ENCODE measurements at places on chromosomes 7 and 10.

DNA sequence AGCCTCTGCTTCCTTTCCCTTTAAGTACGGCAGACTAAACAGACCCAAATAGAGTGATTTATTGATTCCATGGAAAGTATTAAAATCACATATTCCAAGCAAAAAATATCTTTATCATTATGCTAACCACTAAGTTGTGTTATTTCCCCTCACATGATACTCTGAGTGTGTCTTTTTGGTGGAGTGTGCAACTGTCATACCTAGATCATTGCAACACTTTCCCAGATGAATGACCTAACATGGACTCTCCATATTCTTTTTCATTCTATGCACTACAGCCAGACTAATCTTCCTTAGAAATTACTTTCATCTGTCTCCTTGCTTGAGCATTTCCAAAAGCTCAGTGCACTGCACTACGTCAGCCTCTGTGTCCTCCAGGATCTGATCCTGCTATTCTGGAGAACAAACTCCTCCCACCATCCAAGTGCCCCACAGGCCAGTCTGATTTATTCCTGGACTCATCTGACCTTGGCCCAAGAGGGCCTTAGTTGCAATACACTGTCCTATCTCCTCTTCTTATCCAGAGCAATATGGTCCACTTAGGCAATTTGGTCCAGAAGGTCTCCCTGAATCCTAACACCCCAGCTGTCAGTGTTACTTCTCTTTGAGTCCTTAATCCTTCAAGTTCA, 263.3 kb upstream of the KLF6 start:
- no peak for DNase-seq

- DNase-seq, result no peak
Observed at GRCh38 chr7:96377399-96377798, 55.5 kb upstream of the SLC25A13 start.

GRCh38 chr10:97180363-97180755, 5.4 kb downstream of the SLIT1 start:
- no peak for DNase-seq

- no peak for DNase-seq
Observed at GRCh38 chr10:42972946-42973345, 103.9 kb upstream of the RET start.

- DNase-seq, result no peak
Observed at GRCh38 chr10:114523876-114524275, 119.6 kb upstream of the AFAP1L2 start.

GRCh38 chr7:155693826-155694225, 49.4 kb downstream of the RBM33 start:
- DNase-seq, result no peak

DNA sequence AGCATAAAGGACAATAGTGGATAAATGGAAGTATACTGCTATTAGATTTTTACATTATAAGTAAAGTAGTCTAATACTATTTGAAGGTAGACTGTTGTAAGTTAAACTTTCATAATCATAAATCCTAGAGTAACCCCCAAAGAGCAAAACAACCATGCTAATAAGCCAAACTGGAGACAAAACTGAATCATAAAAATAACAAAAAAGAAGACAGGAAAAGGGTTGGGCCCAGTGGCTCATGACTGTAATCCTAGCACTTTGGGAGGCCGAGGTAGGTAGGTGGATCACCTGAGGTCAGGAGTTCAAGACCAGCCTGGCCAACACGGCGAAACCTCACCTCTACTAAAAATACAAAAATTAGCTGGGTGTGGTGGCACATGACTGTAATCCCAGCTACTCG, 9.7 kb downstream of the CACUL1 start:
- DNase-seq, result no peak

DNA sequence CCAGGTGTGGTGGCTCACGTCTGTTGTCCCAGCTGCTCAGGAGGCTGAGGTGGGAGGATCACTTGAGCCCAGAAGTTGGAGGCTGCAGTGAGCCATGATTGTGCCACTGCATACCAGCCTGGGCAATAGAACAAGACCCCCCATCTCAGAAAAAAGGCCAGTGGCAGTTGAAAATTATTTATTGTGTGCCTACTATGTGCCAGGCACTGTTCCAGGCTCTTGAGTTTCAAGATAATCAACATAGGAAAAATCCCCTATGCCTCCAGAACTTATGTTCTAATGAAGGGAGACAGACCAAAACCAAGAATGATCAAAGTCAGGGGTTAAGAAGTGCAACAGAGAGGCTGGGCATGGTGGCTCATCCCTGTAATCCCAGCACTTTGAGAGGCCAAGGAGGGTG, 42.4 kb upstream of the LMTK2 start:
- DNase-seq, result no peak

- no peak for DNase-seq
Observed at GRCh38 chr7:41981046-41982040, 255.7 kb downstream of the GLI3 start.

GRCh38 chr10:62815381-62816075, 638 bp downstream of the EGR2 start:
- no peak for DNase-seq

- DNase-seq, result no peak
Observed at GRCh38 chr10:13349463-13350274, 1.6 kb upstream of the SEPHS1 start.

DNA sequence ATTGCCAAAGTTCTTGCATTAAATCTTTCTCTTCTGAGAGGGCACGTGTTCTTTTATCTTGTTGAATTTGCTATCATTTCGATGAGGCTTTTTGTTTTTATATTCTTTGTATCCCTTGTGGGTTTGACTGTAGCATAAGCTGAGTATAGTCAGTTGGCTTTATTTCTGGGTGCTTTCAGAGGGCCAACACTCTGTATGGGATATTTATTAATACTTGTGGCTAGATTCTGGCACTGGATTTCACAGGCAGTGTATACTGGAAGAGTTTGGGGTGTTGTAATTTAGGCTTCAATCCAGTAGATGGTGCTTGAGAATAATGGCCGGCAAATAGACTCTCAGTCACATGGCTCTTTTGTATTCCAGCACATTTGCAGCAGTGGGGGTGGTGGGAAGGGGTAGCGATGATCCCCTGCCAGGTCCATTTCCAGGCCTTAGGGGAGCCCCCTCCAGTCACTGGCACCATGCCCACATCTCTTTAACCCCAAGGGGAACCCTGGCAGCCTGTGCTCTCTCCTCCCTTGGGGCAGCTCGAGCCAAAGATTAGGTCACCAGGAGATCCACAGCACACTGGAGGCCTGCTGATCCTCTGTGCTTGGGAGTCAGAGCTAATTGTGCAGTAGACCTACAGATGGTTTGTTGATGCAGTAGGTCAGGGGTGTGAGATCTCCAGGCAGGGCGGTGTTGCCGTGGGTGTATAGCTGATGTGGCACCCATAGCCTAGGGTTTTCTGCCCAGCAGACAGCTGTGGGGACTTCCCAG, 81.8 kb downstream of the PTPN20 start:
- no peak for DNase-seq

DNA sequence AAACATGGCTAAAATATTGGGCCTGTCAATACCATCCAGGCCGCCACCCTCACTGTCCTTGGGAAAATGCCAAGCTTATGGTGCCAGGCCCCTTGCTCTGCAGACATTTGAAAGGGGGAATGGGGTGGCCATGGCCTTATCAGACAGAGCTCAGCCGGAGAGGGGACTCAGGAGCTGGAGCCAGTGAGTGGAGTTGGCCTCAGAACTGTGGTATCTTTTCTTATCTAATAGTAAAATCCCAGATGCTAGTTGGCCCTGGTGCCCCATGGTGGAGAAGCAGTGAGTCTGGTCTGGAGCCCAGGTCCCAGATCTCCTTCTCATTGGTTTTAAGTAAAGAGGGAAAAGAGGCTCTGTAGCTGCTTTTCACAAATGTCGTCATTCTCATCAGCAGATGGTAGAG, 49.6 kb upstream of the SORCS3 start:
- DNase-seq, result no peak

DNA sequence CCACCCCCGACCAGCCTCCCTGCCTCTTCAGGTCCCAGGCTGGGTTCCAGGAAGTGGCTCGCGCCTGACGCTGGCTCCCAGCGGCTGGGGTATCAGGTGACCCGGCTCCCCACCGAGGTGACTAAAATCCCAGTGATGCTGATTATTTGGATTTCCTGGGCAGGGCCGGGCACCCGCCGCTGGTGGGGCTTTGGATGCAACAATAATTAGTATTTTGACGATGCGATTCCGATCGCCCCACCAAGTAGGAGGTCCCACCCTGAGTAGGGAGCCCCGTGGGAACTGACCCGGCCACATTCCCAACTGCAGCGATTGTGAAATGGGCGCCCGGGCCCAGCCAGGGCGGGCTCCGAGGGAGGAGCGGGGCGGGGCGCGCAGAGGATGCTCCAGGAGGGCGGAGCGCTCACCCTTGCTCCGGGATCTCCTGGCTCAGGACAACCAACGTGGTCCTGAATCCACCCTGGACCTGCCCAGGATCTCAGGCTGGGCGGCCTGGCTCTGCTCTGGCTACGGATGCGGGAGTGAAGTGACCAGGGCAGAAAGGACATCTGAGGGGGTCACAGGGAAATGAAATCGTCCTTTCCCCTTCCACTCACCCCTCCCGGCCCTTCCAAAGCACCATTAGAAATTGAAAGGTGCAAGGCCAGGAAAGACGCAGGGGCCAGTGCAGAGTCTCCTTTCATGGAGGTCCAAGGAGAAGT, 32.6 kb downstream of the DUSP5 start:
- DNase-seq, result no peak

- no peak for DNase-seq
Observed at GRCh38 chr10:48939790-48940325, at the start of gene LRRC18. Gene LRRC18 (minus strand): TSS chr10:48939840. CDS start chr10:48914155, 25,685 bp downstream.

- no peak for DNase-seq
Observed at GRCh38 chr7:93055543-93056107, 62.2 kb downstream of the SAMD9 start.

GRCh38 chr10:31601136-31601535, 282.1 kb downstream of the ZEB1 start:
- no peak for DNase-seq

- no peak for DNase-seq
Observed at GRCh38 chr7:1400371-1400770, 58.9 kb downstream of the MICALL2 start.

DNA sequence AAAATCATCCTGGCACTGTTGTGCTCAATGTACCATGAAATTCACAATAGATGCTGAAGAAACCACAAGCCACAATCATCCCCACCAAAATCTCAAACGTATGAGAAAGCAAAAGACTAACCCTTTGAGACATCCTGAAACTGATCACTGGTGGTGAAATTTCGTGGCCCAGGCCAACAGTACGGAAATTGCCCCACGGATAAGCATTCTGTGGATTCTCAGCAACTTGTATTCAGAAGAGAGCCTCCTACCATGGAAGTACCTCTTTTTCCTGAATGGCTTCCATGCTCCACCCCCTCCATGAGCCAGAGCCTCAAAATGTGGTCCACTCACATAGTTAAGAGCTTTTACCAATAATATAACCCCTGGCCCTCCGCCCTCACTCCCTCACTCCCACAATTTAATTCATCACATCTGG, 163.9 kb upstream of the AUTS2 start:
- no peak for DNase-seq

DNA sequence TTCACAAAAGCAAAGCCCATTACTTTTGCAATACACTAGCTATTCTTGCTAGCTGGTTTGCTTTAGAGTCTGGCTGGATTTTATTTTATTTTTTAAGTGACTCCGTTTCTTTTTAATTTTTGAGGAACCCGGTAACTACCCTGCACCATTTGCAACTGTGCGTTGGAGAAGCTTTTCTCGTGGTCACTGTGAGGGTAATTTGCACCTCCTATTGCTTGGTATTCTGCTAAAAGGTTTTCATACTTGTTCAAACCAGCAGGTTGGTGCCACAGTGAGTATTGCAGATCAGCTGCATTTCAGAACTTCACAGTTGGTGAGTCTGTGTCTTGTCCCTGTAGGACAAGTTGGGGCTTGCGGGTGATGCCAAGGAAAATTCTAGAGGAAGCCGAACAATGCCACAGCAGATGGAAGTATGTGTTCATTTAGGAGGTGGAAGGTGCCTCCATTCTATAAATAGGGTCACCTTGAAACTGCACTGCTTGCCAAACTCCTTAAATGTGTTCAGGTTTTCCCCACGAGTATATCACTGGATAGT, 3.9 kb upstream of the NMT2 start:
- no peak for DNase-seq

GRCh38 chr7:38283107-38283506, 9.7 kb upstream of the TARP start:
- no peak for DNase-seq

- no peak for DNase-seq
Observed at GRCh38 chr7:64102656-64103400, 57.6 kb downstream of the ZNF727 start.

DNA sequence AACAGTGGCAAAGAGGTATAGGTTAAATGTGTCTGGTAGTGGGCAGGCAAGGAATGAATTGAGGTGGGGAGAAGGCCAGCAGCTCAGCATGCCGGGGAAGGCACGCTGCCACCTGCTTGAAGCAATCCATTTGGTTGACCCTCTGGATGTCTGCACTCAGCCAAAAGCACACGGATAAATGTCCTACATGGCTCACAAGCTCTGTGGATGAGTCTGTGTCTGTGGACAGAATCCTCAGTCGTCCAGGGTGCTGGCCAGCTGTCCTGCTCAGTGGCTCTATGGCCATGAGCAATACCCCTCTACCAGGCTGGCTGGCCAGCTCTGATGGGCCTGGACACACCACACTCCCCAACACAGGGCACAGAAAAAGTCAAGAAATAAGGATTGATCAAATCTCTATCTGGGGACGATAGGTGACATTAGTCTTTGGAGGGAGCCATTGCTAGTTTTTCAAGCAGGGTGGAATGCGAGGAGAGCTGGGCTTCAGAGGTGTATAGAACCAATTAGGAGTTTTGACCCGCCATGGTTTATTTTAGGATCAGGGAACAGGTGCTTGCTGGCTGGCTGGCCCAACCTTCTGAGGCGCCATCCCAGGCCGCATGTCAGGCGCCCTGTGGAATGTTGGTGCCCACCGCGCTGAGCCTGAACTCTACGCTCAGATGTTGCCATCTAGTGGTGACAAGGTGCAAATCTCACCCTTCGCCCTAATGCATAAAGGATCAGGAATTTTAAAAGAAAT, 493.4 kb downstream of the TNS3 start:
- no peak for DNase-seq

- no peak for DNase-seq
Observed at GRCh38 chr10:58743466-58744115, 230.9 kb downstream of the BICC1 start.

GRCh38 chr10:91582153-91582554, 50.7 kb downstream of the PPP1R3C start:
- no peak for DNase-seq

- no peak for DNase-seq
Observed at GRCh38 chr10:80172896-80173295, 32.4 kb downstream of the ANXA11 start.

- DNase-seq, result no peak
Observed at GRCh38 chr10:24643679-24644209, 79.9 kb downstream of the ARHGAP21 start.

- no peak for DNase-seq
Observed at GRCh38 chr10:89129911-89130310, 77.2 kb downstream of the CH25H start.

- no peak for DNase-seq
Observed at GRCh38 chr10:99615426-99615825, 4.8 kb downstream of the SLC25A28 start.

- no peak for DNase-seq
Observed at GRCh38 chr7:137501562-137501961, 158.0 kb upstream of the PTN start.
